Activated T-cell treated with anti-CD3 and anti-CD28 coated beads, Interleukin-2, amount 50 U/mL, for 48 hours (primary cell): ENCODE measurements at places on chromosomes 1 and 21.

- no peak for DNase-seq
Measured at GRCh38 chr1:33146003-33146402, 35.8 kb downstream of the TRIM62 start.

- no peak for DNase-seq
Measured at GRCh38 chr21:35075546-35075945, 26.4 kb upstream of the RUNX1 start.

DNA sequence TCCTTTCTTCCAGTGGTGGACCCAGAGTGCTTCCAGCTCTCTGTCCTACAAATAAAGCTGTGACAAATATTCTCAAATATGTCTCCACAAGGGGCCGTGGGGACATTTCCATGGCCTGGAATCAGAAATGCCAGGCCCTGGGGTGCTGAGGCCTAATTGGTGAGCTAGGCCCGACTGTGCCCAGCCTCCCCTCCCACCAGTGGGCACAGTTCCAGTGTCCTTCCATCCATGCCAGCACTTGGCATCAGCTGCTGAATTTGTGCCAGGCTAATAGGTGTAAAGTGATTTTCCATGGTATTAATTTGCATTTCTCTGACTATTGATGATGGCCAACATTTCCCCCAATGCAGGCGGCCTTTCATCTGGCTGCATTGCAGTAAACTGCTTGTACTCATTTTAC, 48.5 kb upstream of the B3GALT5 start:
- no peak for DNase-seq

GRCh38 chr1:203682473-203683383, 56.1 kb downstream of the ATP2B4 start:
- DNase-seq = peak; percentile 68

GRCh38 chr1:232306269-232306961, 323.5 kb downstream of the SIPA1L2 start:
- no peak for DNase-seq

DNA sequence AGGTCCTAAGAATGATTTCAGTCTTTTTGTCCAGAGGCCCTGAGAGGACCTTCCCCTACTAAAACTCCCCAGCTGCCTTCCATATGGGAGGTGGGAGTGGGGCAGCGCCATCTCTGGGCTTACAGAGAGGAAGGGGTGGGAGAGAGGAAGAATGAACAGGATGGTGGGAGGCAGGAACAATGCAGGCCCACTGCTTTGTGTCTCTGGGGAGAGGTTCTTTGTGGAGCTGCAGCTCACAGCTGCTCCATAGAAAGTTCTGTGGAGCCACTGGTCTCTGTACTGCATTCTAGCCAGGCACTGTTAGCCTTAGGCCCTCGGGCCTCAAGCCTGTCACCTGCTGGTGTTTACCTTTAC, 43.6 kb upstream of the A3GALT2 start:
- DNase-seq = no peak

DNA sequence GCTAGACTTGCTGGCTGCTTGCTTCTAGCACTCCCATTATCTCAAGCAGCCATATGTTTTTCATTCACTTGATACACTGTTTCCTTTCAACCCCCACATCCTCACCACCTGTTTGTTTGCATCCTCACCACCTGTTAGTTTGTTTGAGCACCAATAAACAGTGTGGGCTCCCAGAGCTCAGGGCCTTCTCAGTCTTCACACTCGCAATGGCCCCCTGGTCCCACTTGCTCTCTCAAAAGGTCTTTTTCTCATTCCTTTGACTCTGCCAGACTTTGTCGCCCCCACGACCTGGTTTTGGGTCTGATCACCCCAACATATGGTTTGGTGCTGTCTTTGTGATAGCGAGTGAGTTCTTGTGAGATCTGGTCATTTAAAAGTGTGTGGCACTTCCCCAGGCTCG, 6.2 kb upstream of the PADI4 start:
- no peak for DNase-seq

- no peak for DNase-seq
Measured at GRCh38 chr1:211371406-211372105, 44.9 kb downstream of the TRAF5 start.

GRCh38 chr1:56584910-56585528, 5.7 kb upstream of the PLPP3 start:
- no peak for DNase-seq
